NCI-H510A (cell line): ENCODE measurements at places on chromosomes 3 and 15.

DNA sequence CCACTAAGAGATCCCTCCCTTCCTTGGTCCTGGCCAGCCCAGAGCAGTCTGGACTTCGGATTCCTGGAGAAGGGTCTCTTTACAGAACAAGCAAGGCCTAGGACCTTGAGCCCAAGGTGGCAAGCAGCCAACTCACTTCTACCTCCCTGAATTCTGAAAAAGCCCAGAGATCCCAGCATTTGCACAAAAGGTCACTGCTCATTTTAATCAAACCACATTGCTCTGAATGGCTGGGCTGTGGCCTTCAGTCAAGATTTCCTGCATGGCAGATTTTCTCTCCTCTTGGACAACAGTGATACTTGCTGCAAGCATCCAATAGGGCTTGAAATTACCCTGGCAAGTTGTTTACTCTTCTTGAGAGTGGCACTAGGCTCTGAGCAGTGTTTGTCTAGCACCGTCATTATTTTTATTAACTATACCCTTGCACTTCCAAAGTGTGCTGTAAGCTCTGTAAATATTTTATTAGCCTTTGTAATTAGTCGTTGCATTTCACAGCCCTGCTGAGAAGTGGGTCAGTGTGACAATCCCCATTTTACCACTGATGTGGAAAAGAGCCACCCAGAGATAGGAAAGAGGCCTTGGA, 274.7 kb upstream of the CTNNB1 start:
- peak; percentile 66 for DNase-seq

GRCh38 chr3:20760981-20761380, 575.0 kb upstream of the SGO1 start:
- no peak for DNase-seq

DNA sequence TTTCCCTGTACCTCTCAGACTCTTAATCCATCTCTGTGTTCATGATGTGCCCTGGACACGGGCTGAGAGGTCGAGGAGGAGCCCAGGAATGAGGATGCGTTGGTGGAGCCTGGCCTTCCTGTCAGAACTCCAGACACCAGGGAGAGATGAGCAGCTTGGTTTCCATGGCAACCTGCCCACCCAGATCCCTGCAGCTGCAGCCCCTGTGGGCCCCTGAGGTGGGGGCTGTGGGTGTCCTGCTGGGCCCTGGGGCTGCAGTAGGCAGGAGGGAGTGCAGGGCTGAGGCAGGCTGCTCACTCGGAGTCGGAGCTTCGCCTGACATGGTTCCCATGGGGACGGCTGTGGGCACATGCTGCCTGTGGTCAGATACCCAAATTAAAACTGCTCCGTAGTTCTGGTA, 7.7 kb upstream of the SCN10A start:
- DNase-seq, result no peak

- no peak for DNase-seq
Measured at GRCh38 chr3:30643763-30644462, 37.5 kb downstream of the TGFBR2 start.

- DNase-seq, result no peak
Measured at GRCh38 chr15:70226337-70226980, 128.7 kb upstream of the TLE3 start.

- no peak for DNase-seq
Measured at GRCh38 chr3:9178697-9179096, 70.7 kb downstream of the SRGAP3 start.

GRCh38 chr3:41638381-41638780, 323.5 kb downstream of the ULK4 start:
- no peak for DNase-seq

- no peak for DNase-seq
Measured at GRCh38 chr3:148535001-148535400, 162.7 kb upstream of the AGTR1 start.

- DNase-seq, result no peak
Measured at GRCh38 chr15:90501898-90502297, 27.8 kb upstream of the CRTC3 start.

DNA sequence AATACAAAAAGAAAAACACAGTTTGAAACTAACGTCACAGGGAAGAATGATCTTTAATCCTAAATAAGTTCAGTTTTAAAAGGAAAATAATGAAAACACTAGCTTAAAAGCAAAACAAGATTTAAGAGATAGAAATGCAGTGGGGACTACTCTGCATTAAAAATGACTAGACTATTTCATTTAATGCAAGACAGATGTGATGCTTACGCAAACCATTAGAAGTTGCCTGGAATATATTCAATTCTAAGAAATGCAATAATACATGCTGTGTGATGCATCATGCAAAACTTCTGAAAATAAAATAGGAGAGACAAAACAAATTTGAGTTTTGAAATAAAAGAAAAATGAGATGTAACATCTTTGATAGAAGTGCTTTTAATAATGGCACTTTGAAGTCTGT, 97.6 kb upstream of the STRIT1 start:
- no peak for DNase-seq

DNA sequence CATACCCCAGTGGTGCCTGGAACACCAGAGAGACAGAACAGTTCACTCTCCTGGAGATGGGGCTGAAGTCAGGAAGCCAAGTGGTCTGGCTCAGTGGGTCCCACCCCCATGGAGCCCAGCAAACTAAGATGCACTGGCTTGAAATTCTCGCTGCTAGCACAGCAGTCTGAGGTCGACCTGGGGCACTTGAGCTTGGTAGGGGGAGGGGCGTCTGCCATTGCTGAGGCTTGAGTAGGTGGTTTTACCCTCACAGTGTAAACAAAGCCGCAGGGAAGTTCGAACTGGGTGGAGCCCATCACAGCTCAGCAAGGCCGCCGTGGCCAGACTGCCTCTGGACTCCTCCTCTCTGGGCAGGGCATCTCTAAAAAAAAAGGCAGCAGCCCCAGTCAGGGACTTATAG, 272.0 kb downstream of the KLF13 start:
- peak; percentile 56 for DNase-seq

DNA sequence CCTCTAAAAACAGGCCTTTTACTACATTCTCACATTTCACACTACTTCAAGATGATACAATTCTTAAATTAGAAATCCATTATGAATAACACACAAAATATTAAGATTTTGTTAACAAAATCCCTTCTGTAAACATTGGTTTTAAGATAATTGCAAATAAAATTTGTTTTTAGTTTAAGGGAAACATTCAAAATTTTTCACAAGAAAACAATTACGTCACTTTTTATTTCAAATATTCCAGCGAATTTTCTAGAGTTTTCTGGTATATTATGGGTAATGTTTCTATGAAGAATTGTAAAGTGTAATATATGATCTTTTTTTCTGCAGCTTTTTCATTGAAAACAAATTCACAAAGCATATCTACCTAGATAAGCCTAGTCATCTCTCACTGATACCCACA, 5.9 kb downstream of the ARPP21 start:
- no peak for DNase-seq

DNA sequence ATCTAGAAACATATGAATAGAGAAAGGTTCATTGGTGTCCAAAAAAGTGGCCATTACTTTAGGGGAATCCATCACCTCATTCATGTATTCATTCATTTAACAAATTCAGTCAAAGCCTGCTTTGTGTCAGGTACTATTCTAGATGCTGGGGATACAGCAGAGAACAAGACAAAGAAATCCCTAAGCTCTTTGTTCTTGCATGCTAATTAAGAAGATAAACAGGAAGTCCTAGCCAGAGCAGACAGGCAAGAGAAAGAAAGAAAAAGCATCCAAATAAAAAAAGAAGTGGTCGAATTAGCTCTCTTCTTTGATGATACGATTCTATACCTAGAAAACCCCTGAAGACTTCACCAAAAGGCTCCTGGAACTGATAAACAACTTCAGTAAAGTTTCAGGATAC, 12.4 kb upstream of the ZMAT3 start:
- DNase-seq, result no peak

GRCh38 chr3:152348436-152349177, 79.9 kb downstream of the MBNL1 start:
- no peak for DNase-seq

- no peak for DNase-seq
Measured at GRCh38 chr3:65352951-65353350, 665.2 kb upstream of the ADAMTS9 start.

- no peak for DNase-seq
Measured at GRCh38 chr3:136042608-136043221, 77.2 kb downstream of the PPP2R3A start.

GRCh38 chr3:184145111-184145524, 10.0 kb downstream of the EIF2B5 start:
- peak; percentile 38 for DNase-seq

- no peak for DNase-seq
Measured at GRCh38 chr3:16103472-16103871, 71.0 kb upstream of the GALNT15 start.

DNA sequence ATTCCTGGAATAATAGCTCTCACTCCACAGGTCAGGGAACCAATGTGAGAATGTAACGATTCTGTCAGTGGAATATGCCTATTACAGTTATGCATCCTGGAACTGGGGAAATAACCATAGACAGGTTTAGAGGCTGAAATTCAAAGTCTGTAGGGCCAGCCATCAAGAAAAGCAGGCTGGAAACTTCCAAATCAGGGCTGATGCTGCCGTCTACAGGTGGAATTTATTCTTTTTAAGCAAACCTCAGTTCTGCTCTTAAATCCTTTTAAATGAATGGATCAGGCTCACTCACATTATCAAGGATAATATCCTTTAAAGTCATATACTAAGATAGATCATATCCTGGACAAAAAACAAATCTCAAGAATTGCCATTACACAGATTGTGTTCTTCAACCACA, 699.8 kb downstream of the NR2F2 start:
- DNase-seq, result no peak

DNA sequence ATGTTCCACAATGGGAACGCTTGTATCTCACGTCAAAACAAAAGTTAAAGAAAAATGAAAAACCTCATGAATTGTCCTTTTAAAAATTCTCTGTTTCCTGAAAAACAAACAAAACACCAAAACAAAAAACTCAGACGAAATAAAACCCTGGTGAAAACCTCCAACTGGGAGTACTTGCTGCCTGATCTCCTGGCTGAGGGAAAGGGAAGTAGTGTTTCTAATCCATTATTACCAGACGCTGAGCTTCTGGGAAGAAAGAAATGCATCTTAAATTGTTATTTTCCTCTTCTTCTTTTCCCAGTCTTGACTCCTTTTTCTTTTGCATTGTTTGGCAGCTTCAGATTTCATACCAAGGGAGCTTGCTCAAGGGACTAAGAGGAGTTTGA, 243.2 kb upstream of the RGMA start:
- DNase-seq, result no peak

DNA sequence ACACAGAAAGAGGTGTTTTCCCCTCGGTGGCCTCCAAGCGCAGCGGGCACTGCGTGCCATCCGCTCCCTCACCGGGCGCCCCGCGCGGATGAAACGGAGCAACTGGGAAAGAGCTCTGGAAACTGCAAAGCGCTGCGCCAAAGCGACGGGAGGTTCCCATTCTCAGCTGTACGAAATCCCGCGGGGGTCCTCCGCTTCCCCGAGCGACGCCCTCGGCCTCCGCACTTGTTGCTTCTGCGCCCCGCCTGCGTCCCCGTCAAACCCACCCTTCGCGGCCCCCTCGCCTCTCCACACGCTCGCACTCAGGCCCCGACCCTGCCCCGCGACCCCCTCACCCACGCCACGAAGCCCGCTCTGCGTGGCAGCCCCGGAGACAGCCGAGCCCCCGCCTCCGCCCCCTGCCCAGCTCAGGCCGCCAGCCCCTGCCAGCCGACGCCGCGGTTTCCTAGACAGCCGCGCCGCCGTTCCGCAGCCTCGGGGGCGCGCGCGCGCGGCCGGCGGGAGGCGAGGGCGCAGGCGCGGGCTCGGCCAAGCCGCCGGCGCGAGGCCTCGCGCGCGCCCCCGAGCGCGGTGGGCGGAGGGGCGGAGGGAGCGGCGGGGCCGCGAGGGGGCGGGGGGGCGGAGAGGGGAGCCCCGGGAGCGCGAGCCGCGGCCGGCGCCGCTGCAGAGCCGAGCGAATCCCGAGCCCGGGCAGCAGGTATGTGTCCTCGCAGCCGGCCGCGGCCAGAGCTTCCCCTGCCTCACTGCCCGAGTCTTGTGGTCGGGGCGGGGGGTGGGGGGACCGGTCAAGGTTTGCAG, at the start of gene TMEM266:
TMEM266 (plus strand) TSS at position 666 of the 798 bp plus-strand sequence. CDS start 74,279 bp downstream, outside the sequence.
- DNase-seq, result no peak
